T follicular helper cell (primary cell): ENCODE measurements at places on chromosomes 11 and 22.

DNA sequence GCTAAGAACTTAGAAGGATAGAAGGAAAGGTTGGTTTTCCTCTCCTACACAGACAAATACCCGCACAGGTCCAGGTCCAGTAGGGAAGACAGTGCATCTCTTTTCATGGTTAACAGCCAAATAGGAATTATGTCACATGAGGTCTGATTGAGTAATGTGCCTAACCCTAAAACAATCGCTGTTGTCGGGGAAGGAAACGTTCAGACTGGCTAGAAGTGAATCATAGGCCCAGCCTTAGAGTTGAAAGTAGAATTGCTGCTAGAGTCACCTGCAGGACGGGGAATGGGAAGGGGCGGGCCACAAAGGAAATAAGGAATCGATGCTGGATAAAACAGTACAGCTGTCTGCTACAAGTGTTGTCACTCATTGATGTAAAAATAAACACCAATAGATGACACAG lies 12.4 kb upstream of the HTATIP2 start:
- DNase-seq = no peak

DNA sequence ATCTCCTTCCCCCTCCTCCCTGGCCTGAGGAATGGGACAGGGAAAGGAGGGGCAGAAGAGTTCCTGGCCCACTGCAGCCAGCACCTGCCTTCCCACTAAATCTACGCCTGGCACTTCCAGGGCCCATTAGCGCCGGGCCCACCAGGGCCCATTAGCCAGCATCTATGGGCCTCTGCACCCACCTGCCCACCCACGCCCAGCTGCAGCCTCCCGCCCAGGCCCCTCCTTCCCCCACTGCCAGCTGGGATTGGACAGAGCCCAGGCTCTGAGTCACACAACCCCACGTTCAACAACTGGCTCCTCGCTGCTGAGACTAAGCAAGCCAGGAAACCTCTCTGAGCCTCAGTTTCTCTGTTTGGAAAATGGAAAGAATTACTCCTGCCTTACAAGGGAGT lies 48.7 kb downstream of the CYTH4 start:
- DNase-seq = no peak

DNA sequence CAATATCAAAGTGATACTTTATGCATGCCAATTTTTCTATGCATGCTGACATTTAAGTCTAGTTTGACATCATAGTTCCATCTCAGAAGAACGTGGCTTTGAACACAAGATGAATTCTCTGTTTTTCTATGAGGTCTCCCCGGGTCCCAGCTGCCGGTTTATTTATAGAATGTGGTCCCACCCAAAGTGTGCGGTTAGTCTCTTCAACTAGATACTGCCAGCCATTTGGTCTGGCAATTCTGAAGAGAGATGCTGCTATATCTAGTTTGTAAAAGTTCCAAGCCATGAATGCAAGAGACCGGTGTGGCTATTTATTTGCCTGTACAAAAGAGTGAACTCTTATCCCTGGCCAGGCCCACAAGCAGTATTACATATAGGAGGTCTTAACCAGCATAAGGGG lies 9.2 kb downstream of the OR5A2 start:
- DNase-seq = no peak

GRCh38 chr11:123822599-123822998 lies 16.4 kb upstream of the OR6M1 start:
- no peak for DNase-seq

- no peak for DNase-seq
These were observed 29.3 kb downstream of the SERGEF start for GRCh38 chr11:17983569-17983968.

GRCh38 chr22:19870153-19871022 lies 15.7 kb upstream of the GNB1L start:
- DNase-seq = no peak

DNA sequence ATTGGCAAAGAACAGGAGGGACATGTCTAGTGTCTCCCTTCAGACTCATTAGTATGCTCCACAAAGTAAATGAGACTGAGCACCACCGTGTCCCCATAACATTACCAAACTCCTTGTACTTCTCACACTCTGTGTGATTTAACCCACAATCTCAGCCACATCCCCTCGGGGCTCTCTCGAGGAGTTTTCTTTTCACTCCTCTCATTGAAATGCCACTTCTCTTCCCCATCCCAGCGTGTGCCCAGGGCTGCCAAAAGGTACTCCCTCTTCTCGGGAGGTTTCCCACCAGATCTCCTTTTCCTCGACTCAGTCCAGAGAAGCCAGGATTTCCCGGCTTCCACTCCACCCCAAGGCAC lies 1.1 kb downstream of the RBFOX2 start:
- DNase-seq = no peak

- DNase-seq = no peak
These were observed 19.4 kb upstream of the TSKU start for GRCh38 chr11:76763573-76764346.

GRCh38 chr22:41429232-41429950 lies 17.2 kb downstream of the TOB2 start:
- DNase-seq = no peak

DNA sequence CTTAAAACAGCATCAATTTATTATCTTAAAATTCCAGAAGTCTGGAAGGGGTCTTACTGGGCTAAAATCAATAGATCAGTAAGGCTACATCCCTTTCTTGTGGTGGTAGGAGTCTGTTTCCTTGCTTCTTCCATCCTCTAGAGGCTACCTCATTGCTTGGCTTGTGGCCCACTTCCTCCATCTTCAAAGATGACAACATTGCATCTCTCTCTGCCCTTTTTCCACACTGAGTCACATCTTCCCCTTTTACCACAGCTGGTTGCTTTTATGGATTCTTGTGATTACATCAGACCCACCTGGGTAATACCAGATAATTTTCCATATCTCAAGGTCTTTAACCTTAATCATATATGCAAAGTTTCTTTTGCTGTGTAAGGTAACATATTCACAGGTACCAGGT lies 60.9 kb downstream of the GRIA4 start:
- DNase-seq = no peak

- DNase-seq = no peak
These were observed 9.4 kb downstream of the PIM3 start for GRCh38 chr22:49969751-49970527.

DNA sequence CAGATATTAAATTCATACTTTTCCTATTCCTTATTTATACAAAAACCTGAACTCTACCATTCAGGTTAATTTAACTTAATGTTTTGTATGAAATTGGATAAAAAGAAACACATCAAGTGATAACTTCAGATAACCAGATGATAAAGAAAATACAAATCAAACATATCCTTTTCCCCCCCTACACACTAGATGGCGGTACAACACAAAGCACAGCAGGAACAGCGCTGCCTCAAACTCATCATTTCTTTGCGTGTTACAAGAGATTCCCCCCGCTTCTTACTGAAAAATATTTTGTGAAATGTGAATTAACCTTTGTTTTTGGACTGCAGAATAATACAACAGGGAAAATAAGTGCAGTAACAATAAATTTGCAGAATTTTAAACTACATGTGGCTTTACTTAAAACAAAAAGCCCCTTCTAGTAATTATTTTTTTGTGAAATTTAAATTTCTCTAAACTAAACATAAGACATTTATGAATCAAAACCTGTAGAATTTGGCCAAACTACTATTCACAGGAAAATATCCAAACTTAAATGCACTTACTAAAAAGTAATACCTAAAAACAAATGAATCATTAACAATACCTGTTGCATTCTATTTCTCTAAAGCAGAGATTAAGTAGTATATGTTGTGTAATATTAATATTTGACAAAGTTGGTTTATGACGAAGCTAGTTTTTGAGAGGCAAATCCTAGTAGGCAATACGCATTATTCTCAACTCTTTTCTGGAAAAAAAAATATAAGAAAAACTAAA lies 74.4 kb downstream of the ARHGAP32 start:
- DNase-seq = peak; percentile 25

DNA sequence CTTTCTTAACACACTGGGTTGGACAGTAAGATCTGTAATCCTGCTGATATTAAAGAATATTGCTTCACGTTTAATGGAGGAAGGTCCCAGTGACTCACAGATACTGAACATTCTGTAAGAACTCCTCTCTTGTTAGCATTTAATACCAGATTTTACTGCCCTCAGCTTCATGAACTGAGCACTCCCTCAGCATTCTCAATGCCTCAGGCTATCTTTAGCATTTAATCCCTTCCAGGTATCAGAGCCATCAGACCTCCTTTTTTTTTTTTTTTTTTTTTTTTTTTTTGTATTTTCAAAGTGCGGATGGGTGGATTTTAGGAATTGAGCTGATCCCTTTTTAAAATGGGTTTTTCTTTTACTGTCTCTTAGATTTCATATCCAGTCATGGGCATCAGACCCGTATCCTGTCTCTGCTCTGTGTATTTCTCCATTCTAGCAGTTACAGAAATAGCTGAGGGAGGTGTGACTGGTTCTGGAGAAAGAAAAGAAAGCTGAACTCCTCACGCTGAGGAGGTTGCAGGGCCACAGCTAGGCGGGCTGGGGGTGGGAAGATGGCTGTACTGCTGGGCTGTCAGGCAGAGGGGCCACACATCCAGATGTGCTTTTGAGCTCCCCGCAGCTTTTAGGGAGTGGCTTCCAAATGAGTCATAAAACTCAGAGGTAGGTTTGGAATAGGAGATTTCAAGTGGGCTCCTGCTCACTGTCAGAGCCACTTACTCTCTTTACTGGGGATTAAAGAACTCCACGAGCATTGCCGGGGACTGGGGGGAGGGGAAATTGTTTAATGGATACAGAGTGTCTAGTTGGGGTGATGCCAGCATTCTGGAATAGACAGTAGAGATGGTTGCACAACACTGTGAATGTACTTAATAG lies 97.0 kb downstream of the SYT9 start:
- DNase-seq = no peak

DNA sequence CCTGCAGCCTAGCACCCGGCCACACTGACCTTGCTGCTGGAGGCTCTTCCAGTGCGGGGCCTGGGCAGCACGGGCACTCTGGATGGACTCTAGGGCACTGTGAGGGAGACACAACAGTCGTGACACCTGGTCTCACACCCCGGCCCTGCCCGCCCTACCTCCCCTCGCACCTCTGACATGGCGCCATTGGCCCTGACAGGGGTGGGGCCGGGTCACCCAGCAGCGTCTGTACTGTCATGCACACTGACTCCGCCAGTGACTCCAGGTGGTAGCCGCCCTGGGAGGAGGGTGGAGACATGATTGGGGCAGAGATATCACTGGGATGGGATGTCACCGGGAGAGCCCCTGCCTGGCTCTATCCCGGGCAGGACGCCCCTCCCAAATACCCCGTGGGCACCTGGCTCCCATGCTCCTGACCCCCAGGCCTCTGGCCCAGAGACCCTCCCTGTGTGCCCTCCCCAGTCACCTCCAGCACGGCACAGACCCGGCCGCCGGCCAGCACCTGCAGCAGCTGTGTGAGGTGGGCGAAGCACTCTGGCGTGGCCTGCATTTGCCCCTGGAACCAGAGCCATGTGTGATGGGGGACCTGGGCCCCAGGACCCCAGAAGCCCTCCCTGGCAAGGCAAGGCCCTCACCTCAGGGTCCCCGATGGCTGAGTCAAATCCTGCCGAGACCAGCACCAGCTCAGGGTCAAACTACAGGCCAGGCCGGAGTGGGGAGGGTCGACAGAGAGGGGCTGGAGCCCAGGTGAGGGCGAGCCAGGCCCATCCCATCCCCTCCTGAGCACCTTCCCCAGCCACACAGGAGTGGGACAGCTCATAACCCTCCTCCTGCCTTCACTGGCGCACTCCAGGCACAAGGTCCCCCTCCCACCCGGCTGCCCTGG lies 2.6 kb downstream of the HDAC10 start:
- DNase-seq = no peak

DNA sequence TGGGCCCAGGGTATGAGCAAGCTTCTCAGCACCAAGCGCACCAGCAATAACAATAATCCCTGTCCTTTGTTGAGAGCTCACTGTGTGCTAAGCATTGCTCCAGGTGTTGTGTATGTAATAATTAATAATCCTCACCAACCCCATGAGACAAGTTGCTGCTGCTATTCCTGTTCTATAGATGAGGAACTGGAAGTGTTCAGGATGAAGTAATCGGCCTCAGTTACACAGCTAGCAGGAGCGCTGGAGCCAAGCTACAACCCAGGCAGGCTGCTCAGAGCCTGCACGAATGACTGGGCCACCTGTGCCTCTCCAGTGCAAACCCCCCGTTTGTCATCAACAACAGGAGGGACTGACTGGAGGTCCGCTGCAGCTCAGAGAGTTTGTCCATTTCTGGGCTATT lies 35.2 kb upstream of the CECR2 start:
- no peak for DNase-seq

- DNase-seq = no peak
These were observed 10.7 kb downstream of the NDUFV1 start for GRCh38 chr11:67617243-67617953.

DNA sequence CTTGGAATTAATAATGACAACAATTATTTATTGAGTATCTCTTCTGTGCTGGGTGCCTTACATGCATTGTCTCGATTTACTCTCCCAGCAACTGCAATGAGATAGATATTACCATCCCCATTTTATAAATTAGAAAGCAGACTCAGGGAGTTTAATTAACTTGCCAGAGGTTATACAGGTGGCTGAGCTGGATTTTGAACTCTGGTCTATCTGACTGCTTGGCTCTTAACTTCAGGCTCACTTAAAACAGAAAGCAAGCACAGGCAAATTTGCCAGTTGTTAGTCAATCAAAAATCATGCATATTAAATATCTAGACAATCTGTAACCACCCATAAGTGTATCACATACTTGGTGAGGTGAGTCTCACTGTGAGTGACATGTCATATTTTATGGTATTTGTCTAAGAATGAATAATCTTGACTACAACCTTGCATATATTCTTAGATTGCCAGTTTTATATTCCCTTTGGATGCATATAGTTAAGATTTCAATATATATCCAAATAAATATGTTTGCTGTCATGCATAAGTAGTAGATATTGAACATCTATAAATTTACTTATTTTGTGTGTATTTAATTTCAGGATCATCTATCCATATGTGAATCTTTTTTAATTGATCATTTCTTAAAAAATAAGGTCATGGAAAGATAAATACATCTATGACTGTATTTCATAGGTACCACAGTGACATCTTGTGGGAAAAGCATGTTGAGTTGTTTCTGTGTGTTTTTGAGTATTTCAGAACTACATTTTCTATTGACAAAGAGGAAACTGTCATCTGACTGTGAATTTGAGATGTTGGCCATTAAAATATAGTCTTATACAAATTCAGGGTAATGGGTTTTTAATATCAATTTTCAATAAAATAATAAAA lies 112.0 kb upstream of the ARHGAP42 start:
- no peak for DNase-seq

- DNase-seq = no peak
These were observed 1.8 kb upstream of the MYO7A start for GRCh38 chr11:77126156-77126775.
